Stimulated activated CD4-positive, alpha-beta T cell treated with anti-CD3 and anti-CD28 coated beads, Interleukin-4, amount 100 ng/mL, for 4 hours (primary cell): ENCODE measurements at places on chromosomes 11 and 22.
A peak's percentile ranks its signal among the peaks of the same experiment; 100 is the strongest.

DNA sequence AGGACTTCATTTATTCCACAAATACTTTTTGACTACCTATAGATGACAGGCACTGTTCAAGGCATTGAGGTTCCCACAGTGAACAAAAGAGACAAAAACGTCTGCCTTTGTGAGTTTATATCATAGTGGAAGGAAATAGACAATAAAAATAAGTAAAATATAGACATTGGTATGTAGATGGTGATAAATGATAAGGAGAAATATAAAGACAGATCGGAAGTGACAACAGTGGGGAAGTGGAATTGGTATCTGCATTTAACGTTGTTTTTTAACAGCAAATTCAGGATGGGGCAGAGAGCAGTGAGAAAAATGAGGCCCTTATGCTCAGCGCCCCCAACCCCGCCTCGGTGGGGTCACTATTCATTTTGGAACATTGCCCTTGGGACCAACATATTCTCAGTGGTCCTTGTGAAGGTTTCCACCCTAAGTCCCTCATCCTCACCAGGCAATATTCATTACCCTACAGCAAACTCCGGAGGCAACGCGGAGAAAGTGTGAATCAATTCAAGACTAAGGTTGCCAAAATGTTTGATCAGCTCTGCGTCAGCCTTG, 627 bp upstream of the PEX26 start:
- DNase-seq = no peak

DNA sequence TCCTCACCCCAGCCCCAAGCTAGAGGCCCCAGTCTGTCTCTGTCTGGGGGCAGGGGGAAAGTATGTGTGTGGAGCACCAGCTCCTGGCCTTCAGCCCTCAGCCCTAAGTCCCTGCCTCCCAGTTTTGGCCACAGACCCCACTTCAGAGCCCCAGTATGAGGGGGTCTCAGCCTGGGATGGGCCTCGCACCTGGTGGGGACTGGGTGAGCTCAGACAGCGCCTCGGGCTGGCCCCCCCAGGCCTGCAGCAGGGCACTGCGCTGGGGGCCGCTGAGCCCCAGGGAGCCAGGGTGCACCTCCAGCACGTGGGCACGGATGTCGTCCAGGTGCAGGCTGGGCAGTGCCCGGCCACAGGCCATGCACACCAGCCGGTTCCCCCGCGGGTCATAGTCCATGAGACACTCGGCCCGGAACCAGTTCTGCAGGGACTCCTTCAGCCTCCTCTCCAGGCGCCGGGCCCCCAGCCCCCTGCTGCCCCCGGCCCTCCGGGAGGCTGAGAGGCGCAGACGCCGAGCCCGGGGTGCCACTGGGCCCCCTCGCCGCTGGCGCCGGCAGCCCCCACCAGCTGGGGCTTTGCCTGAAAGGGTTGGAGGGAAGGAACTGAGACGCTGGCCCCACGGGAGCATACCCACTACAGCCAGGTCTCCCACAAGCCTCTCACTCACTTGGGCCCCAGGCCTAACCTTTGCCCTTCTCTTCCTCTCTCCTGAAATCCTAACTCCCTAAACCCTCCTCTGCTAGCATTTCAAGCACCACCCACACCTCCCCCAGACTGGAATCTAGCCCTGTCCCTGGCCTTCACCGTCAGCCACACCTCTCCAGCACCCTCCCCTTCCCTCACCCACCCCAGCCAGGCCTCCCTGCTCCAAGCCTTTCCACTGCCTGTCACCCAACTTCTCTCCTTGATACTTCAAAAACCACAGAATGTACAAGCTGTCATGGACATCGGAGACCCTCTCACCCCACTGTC, 3.6 kb downstream of the ZFTA start:
- no peak for DNase-seq

- DNase-seq = no peak
Observed at GRCh38 chr11:118048472-118049370, 28.2 kb upstream of the TMPRSS4 start.

DNA sequence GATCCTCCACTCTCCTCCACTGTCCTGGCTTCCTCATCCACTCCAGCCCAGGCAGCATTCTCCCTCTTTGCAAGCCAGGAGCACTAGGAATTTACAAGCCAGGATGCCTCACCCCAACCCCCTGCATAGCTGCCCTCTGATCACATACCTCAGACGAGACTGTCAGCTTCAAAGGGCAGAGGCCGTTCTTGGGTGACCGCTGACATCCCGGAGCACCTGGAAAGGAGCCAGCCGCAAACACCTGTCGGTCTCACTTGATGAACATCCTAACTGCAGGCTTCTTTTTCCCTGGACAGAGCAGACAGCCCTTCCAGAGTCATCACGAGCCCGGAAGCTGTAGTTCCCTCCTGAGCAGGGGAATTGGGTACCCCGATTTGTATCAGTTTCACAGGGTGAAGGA, 451.3 kb upstream of the B3GAT1 start:
- DNase-seq = no peak

DNA sequence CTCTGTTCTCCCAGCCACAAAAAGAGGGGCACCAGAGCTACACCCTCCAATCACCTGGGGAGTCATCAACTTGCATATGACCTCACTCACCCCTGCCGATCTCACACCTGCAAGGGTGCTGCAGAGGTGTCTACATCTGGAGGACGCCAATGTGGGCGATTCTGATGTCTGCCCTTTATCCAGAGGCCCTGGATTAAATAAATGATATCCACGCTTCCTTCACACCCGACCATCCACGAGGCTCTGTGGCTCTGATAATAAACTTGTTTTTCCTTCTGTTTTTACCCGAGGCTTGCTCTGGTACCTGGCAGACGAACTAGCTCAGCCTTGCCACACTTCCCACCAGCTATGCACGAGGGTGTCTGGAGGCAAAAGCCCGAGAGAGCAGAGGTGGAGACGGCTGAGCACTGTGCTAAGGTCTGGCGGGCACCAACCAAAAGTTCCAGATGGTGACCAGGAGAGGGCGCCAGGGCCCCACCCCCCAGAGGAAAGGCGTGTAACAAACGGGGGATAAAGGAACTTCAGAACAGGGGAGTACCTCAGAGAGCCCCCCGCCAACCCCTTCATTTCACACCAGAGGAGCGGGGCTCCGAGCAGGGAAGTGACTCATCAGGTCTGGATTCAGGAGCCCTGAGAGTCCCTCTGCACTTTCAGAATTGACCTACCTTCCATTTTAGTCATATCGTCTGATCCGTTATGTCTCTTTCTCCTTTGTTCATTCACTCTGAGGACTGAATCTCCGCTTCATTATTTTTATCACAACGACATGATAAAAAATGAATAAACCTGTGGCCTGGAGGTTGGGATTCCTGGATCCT, 13.5 kb downstream of the SCN3B start:
- DNase-seq = peak; percentile 20

DNA sequence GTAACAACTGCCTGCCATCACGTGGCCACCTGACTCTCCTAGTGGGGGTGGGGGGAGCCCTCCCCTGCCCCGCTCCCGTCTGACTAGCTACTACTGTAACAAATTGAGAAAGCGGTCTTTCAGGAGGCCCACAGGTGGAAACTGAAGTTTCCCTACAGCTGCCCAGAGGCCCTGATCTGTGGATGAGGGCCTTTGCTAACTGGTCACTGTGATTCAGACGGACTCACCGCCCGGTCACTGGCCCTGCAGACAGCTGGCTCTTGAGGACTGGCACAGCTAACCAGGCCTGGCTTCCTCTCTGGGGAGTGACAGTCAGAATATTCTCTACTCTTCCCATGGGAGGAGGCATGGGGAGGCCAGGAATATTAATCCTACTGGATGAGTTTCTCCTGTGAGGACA, 116.8 kb downstream of the ARHGAP8 start:
- DNase-seq = no peak

DNA sequence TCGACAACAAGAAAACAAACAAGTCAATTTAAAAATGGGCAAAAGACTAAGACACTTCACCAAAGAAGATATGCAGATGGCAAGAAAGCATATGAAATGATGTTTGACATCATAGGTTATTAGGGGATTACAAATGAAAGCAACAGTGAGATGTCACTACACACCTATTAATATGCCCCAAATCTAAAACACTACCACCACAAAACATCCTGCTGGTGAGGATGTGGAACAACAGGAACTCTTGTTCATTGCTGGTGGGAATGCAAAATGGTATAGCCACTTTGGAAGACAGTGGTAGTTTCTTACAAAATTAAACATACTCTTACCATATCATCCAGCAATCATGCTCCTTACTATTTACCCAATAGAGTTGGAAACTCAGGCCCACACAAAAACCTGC, 29.0 kb downstream of the PRRG4 start:
- DNase-seq = no peak

DNA sequence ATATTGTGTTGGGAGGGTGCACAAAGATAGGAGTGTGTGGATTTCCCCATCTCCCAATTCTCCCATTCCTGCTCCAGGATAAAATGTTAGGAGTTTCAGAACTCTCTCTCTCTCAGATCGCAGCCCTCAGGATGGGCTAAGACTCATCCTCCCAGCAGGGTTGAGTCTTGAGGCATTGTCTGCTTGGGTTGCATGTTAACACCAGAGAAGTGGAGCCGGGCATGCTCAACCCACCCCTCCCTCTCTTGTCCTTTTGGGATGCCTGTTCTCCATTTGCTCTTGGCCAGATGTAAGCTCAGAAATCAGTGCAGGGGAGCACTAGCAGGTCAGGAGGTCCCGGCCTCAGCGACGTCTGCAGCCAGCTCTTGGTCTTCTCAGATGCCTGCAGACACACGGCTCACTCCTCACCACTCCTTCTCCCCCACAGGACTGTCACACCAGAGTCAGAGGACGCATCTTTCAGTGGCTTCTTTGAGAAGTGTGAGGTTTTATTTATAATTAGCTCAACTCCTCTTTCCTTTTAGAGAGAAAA, 1456.5 kb downstream of the TBC1D22A start:
- DNase-seq = no peak

GRCh38 chr11:85137597-85137996, 489.5 kb downstream of the DLG2 start:
- no peak for DNase-seq

GRCh38 chr11:2577991-2578928, 121.5 kb downstream of the KCNQ1OT1 start:
- DNase-seq = no peak
